ENCODE measurements at places on chromosomes 2 and 18.

GRCh38 chr2:152466041-152466440, 131.1 kb downstream of the FMNL2 start:
- DNase-seq, result no peak

GRCh38 chr2:186543561-186544131, 46.2 kb upstream of the ITGAV start:
- no peak for DNase-seq

- DNase-seq, result no peak
Observed at GRCh38 chr2:33139949-33140348, 193.2 kb downstream of the LTBP1 start.

DNA sequence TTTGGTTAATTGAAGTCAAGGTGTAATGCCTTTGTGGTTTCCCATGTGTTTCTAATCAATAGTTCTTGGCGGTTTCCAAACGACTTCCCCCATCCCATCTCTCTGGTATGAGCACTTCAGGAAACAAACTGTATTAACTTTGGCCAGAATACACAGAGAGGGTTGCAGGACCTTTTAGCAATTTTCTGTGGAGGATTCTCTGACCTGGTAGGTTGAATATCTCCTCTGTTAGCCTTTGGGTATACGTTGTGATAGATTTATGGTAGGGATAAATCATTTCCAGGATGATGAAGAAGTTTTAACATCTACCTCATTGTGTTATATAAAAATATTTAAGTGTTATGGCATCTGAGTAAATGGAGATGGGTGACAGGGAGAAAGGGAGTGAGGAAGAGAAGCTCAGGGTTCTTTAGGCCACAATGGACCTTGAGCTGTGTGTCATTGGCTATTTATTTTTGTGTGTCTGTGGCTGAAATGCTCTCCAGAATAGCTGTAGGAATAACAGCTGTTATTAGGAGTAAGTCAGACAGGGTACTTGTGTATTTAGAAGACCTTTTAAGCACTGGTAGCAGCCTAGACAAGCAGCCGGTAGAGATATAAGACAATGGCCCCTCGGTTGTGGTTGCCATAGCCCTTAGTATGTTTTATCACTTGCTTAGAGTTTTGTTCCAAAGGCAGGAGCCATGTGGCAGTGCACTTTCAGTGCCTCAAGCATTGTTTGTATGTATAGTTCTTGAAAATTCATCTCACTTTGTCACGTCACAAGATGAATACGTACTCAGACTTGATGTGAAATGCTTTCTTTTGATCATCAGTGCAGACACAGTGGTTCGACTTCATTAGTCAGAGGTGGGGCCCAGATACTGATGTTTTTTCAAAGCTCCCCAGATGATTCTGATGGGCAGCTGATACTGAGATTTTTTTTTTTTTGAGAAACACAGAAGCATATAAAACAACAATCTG, 91.1 kb downstream of the FMNL2 start:
- DNase-seq, result no peak

- DNase-seq, result no peak
Observed at GRCh38 chr2:85804583-85804982, 50.8 kb downstream of the ATOH8 start.

- no peak for DNase-seq
Observed at GRCh38 chr18:48539406-48540250, 797 bp downstream of the CTIF start.

DNA sequence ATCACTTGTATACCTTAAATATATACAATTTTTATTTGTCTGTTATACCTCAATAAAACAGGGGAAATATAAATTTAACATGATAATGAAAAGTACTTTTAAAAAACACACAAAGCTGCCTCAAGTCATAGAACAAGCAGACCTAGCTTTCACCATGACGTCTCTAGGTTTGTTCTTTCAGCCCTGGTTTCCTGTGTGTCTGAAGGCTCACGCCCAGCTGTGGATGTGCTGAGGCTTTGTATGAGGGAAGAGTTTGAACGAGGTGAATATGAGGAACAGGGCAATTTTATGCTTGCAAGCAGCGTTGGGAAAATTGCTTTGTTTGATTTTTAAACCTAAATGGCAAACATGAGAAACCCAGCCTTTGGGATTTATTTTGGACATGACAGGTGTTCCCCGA, 15.3 kb downstream of the SH3RF3 start:
- no peak for DNase-seq

GRCh38 chr2:164852086-164852485, 10.5 kb upstream of the COBLL1 start:
- DNase-seq, result no peak

DNA sequence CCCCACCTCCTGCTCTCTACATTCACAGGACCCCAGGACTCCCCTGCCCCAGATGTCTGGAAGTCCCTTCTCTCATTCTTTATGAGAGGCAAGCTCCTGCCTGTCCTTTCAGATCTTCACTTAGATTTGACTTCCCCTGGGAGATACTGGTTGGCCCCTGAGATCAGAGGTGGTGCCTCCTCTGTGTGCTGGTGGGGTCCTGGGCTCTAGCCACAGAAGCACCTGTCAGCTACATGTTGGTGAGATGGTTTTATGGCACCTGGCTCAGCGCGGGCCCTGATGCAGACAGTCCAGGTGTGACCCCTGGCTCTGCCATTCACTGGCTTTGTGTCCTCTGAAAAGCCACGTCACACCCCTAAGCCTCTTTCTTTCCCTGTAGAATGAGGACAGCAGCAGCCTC, 369.6 kb upstream of the ID2 start:
- no peak for DNase-seq

- no peak for DNase-seq
Observed at GRCh38 chr2:84613082-84613481, 96.8 kb downstream of the DNAH6 start.

GRCh38 chr2:217854684-217855420, 147.9 kb downstream of the TNS1 start:
- no peak for DNase-seq

Measured in activated gamma-delta T cell treated with anti-CD3 and anti-CD28 coated beads, Interleukin-2, amount 50 U/mL, for 16 hours (primary cell).